ENCODE measurements at places on chromosomes 2 and 18.

- H3K36me3 ChIP-seq: peaks cover 64% of the 10 kb centered on the region
- no peak for DNase-seq
- H3K27me3 ChIP-seq: no peaks in the 10 kb centered on the region
- H3K27ac ChIP-seq: no peak overlapping the region
- no peak overlapping the region for H3K4me3 ChIP-seq
- no peaks in the 10 kb centered on the region for H3K4me1 ChIP-seq
Observed at GRCh38 chr18:35337286-35337685, 6.9 kb downstream of the ZNF24 start.

- H3K4me1 ChIP-seq: 0 out of 2 replicates have a peak, but pooled peaks cover 3% of the 10 kb centered on the region
- no peak for DNase-seq
- H3K27me3 ChIP-seq: no peaks in the 10 kb centered on the region
- no peaks in the 10 kb centered on the region for H3K36me3 ChIP-seq
- no peak overlapping the region for H3K4me3 ChIP-seq
Observed at GRCh38 chr18:45008694-45009413, 328.2 kb downstream of the SETBP1 start.

DNA sequence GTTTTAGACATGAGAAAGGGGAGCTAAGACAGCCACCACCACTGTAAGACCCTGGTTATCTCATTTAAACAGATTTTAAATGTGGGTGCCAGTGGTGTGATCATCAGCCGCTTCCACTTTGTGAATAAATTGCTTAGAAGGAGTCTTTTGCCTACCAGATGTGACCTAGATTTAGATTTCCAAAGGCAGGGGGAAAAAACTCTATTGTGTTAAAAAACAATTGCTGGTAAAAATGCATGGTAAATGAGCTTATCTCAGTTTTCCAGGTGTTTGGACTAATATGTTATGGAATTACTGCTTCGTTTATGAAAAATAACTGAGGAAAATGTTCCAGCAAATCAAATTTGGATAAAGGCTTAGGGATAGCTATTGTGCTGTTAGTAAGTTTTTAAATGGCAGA, 466.3 kb upstream of the RAB12 start:
- no peaks in the 10 kb centered on the region for H3K27me3 ChIP-seq
- H3K27ac ChIP-seq: no peak overlapping the region
- no peak overlapping the region for H3K4me3 ChIP-seq
- DNase-seq: no peak
- H3K36me3 ChIP-seq: no peaks in the 10 kb centered on the region
- H3K4me1 ChIP-seq: no peaks in the 10 kb centered on the region

DNA sequence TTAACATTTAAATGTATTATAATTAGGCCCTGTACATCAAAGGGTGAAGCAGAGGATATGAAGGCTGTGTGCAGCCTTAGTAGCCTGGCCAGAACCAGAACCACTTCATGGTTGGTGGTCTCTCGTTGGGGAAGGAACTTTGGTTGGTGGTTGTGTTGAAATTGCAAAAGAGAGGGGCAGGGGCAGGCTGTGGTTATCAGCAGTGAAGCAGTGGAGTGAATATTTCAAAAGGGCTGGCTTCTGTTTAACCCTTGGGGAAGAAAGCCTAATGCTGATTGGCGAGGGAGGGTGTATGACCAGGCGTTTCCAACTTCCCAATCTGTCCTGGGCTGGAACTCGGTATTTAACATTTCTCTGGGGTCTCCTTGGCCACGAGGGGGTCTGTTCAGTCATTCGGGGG, 51.2 kb upstream of the LYPD6B start:
- H3K27ac ChIP-seq: no peak overlapping the region
- no peak overlapping the region for H3K4me3 ChIP-seq
- no peaks in the 10 kb centered on the region for H3K27me3 ChIP-seq
- no peaks in the 10 kb centered on the region for H3K4me1 ChIP-seq
- peak; percentile 28 for DNase-seq

- DNase-seq: no peak
- H3K36me3 ChIP-seq: no peaks in the 10 kb centered on the region
- H3K4me1 ChIP-seq: no peaks in the 10 kb centered on the region
- no peak overlapping the region for H3K4me3 ChIP-seq
Observed at GRCh38 chr2:137886083-137886831, 78.0 kb upstream of the HNMT start.

DNA sequence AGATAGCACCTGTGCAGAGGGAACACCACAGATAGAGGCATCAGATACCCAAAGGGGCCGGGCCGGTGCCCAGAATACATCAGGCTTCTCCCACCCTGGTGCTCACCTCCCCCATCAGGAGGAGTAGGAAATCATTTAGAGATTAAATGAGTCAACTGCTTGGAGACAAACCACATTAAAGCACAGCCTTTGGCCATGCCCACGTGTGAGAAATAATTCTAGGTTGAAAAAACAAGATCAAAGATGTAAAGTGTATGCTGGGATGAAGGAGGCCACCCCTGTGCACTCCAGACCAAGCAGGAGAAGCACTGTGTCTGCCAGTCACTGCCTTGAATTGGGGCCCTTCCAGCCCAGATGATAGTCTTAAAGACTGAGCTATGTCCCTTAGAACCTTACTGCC, 152.8 kb upstream of the ACAA2 start:
- H3K27me3 ChIP-seq: no peaks in the 10 kb centered on the region
- H3K4me1 ChIP-seq: no peaks in the 10 kb centered on the region
- no peak for DNase-seq
- no peak overlapping the region for H3K27ac ChIP-seq

DNA sequence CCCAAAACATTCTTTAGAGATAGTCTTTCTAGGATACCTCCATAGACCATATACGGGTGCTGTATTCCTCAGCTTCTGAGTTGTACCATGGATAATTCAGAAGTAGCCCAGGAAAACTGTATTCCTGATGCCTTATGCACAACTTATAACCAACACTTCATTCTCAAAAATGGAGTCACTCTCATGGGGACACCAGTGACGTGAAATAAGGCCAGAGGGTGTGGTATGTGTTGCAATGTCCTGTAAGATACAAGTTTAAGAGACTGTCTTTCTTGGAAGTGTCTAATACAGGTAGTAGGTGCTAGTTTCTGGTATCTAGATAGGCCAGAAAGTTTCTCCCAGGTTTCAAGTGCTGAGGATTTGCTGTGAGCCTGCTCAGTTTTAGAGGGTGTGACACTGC, 36.1 kb downstream of the COX7A2L start:
- no peaks in the 10 kb centered on the region for H3K4me1 ChIP-seq
- peaks cover 12% of the 10 kb centered on the region for H3K36me3 ChIP-seq
- no peak for DNase-seq
- H3K27ac ChIP-seq: no peak overlapping the region
- H3K27me3 ChIP-seq: no peaks in the 10 kb centered on the region

- DNase-seq: peak; percentile 69
- H3K27me3 ChIP-seq: peaks cover 36% of the 10 kb centered on the region
- H3K4me3 ChIP-seq: peak overlapping the region; percentile 31
- no peaks in the 10 kb centered on the region for H3K36me3 ChIP-seq
- H3K27ac ChIP-seq: no peak overlapping the region
Observed at GRCh38 chr2:45168711-45169338, 159.6 kb upstream of the SIX2 start.

DNA sequence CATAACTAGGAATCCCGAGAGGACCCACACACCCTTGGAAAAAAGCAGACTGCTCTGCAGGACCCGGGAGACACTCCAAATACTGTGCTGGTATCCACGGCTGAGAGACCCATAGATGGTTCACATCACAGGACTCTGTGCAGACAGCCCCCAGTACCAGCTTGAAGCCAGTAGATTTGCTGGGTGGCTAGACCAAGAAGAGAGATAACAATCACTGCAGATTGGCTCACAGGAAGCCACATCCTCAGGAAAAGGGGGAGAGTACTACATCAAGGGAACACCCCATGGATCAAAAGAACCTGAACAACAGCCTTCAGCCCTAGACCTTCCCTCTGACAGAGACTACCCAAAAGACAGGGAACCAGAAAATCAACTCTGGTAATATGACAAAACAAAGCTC, 223.8 kb upstream of the LRATD1 start:
- no peak overlapping the region for H3K4me3 ChIP-seq
- no peak for DNase-seq
- H3K36me3 ChIP-seq: no peaks in the 10 kb centered on the region
- no peak overlapping the region for H3K27ac ChIP-seq
- H3K4me1 ChIP-seq: no peaks in the 10 kb centered on the region

GRCh38 chr2:216188559-216188850, 79.4 kb downstream of the XRCC5 start:
- no peaks in the 10 kb centered on the region for H3K27me3 ChIP-seq
- peaks cover 49% of the 10 kb centered on the region for H3K36me3 ChIP-seq
- H3K4me3 ChIP-seq: no peak overlapping the region
- peaks cover 5% of the 10 kb centered on the region for H3K4me1 ChIP-seq
- DNase-seq: no peak

DNA sequence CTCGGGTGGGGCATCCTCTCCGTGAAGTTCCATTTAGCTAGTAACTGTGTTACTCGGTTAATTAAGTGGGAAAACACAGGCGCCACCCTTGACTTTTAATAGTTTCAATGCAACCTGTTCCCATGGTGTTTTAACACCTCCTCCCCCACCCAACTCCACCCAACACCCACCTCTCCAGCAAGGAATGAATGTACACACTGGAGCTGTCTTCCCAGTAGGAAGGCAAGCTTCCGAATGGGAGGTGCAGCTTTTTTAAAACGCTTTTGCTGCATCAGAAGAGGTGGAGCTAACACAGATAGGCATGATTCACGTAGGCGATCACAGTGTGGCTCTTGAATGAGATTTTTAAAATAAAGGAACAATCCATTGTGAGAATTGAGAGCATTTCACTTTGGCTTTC, 73.8 kb upstream of the AGAP1 start:
- no peak for DNase-seq
- H3K36me3 ChIP-seq: no peaks in the 10 kb centered on the region
- H3K4me3 ChIP-seq: no peak overlapping the region
- no peaks in the 10 kb centered on the region for H3K4me1 ChIP-seq

DNA sequence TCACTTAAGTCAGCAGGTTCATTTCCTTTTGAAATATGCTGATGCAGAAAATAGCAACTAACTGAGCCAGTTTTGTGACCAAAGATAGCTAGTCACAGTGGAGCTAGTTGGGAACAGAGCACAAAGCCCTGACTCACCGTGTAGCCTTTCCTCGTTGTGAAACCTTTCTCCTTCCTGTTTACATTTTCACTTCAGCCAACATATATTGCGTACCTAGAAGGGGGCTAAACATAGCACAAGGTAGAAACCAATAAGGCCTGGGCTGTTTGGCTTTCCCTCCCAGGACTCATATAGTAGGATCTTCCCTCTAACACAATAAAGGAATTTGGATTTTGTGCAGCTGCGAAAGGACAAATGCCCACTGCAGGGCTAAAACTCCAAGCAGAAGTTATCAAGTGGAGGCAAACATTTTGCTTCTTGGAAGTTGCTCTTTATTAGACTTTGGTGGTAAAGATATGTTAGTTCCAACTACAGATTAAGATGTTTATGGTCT, 24.5 kb upstream of the LPIN2 start:
- no peaks in the 10 kb centered on the region for H3K36me3 ChIP-seq
- DNase-seq: no peak
- no peak overlapping the region for H3K4me3 ChIP-seq
- no peak overlapping the region for H3K27ac ChIP-seq
- no peaks in the 10 kb centered on the region for H3K27me3 ChIP-seq
- H3K4me1 ChIP-seq: no peaks in the 10 kb centered on the region

DNA sequence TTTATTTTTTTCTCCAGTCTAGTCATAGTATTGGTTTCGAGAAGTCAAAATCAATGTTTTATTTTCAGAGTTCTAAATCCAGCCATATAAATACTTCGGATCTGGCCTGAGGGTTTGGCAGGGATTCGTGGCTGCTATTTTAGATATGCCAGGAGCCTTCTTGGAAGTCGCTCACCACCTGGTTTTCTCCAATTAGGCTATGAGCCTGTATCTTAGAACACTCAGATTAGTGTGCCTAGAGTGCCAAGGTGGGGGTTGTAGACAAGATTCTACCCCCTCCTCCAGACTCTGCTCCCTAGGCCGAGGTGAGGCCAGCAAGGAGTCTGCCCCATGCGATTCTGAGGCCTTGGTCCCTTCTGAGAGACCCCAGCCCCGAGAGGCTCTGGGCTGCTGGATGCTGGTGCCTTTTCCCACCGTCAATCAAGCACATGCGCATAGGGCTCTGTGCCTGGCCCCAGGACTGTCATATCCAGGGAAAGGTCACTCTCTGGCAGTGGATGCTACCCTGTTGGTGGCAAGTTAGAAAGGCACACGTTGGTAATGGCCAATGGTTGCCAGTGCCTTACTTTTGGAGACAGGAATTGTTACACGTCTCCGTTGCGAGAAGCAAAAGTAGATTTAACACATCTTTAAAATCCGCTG, 197.1 kb downstream of the AGAP1 start:
- H3K36me3 ChIP-seq: no peaks in the 10 kb centered on the region
- H3K27me3 ChIP-seq: no peaks in the 10 kb centered on the region
- H3K27ac ChIP-seq: no peak overlapping the region

GRCh38 chr2:70726947-70727725, 40.9 kb downstream of the ADD2 start:
- peaks cover 20% of the 10 kb centered on the region for H3K4me1 ChIP-seq
- peak; percentile 35 for DNase-seq
- no peak overlapping the region for H3K4me3 ChIP-seq
- H3K36me3 ChIP-seq: no peaks in the 10 kb centered on the region
- H3K27me3 ChIP-seq: no peaks in the 10 kb centered on the region
- H3K27ac ChIP-seq: no peak overlapping the region

- no peak overlapping the region for H3K4me3 ChIP-seq
- no peak overlapping the region for H3K27ac ChIP-seq
- H3K4me1 ChIP-seq: no peaks in the 10 kb centered on the region
- DNase-seq: no peak
- H3K36me3 ChIP-seq: no peaks in the 10 kb centered on the region
Observed at GRCh38 chr2:129334128-129334527, 645.3 kb upstream of the RAB6C start.

DNA sequence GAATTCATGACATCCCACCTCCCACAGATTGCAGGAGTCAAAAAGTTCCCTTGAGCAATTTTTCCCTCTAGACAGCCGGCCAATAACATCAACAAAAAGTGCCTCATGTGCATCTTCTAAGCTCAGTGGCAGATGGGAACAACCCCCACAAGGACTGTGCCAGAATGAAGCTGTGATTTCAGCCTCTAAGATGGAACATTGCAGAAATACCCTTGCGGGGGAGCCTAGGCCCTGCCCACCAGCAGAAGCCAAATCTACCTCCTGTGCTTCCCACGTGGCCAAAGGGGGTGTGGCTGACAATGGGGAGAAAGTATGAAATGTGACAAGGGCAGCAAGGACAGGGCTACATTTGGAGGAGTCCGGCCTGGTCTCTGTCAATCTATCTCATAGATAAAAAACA, 482.3 kb downstream of the TGIF1 start:
- H3K27ac ChIP-seq: no peak overlapping the region
- no peak overlapping the region for H3K4me3 ChIP-seq
- no peak for DNase-seq
- no peaks in the 10 kb centered on the region for H3K36me3 ChIP-seq
- no peaks in the 10 kb centered on the region for H3K27me3 ChIP-seq
- no peaks in the 10 kb centered on the region for H3K4me1 ChIP-seq

- no peak overlapping the region for H3K4me3 ChIP-seq
- H3K27ac ChIP-seq: no peak overlapping the region
- H3K36me3 ChIP-seq: no peaks in the 10 kb centered on the region
- H3K4me1 ChIP-seq: no peaks in the 10 kb centered on the region
- no peaks in the 10 kb centered on the region for H3K27me3 ChIP-seq
Observed at GRCh38 chr2:166417669-166418068, 41.9 kb upstream of the SCN9A start.

All from H1 (cell line).